Thoracic aorta (tissue), 2 donors: ENCODE measurements at places on chromosomes 1 and 21. TPM values are rescaled to one million over a fixed set of nuclear protein-coding genes. Genes with fewer than 3 reads are reported as not detected.

The TLCD4 gene
- total RNA-seq, result 9.9 TPM

The NBPF10 gene
- 5.0 TPM for total RNA-seq

The HES3 gene
- total RNA-seq, result not detected

The ARTN gene
- 6.1 TPM for total RNA-seq

The ERRFI1 gene
- 158 TPM for total RNA-seq

- no peak for DNase-seq
These were observed 664.1 kb upstream of the CAMK1G start for GRCh38 chr1:208919371-208919770.

DNA sequence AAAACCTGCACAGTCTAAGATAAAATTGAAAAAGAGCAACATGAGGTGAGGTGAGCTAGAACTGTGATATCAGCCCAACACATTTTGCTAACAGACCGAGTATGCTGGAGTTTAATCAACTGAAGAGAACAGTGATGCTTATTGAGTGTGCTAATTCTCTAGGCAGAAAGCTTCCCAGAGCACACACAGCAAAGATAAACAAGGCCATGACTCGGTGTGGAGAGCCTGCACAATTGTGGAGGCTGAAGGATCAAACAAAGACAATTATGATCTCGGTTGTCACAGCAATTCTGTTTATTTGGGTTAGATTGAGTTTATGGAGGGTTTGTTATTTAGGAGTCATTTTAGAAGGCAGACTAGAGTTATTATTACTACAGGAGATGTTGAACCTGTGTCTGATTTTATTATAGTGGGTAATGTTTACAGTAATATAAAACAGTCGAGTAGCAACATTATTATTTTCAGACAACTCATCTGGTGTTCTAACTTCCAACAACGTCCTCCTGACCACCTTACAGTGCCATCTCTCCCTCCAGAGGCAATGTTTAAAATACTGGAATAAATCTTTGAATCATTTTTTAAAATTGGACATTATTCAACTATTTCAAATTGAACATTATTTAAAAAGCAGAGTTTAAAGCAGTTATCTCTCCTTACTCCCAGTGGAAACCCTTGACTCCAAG, 40.2 kb downstream of the DPT start:
- DNase-seq, result no peak

GRCh38 chr21:45457161-45457831, 52.3 kb downstream of the COL18A1 start:
- no peak for DNase-seq

DNA sequence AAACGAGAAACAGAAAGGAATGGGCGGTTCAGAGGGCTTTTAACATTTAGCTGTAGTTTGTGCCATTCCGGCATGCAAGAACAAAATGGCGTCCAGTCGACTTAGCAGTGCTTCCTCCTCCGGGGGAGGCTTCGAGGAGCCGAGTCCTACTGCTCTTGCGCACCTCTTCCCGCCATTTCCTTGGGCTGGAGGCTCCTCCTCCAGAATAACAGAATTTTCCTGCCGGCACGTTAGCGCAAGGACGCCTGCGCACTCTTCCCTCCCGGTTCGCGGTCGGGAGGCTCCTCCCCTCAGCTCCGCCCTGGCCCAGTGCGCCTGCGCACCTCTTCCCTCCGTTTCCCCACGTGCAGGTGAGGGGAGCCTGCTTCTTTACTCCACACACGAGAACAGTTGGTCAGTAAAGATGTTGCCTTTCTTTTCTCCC, 1.0 kb downstream of the DMRTB1 start:
- no peak for DNase-seq

GRCh38 chr1:57949168-57949567, 525.3 kb upstream of the DAB1 start:
- no peak for DNase-seq

DNA sequence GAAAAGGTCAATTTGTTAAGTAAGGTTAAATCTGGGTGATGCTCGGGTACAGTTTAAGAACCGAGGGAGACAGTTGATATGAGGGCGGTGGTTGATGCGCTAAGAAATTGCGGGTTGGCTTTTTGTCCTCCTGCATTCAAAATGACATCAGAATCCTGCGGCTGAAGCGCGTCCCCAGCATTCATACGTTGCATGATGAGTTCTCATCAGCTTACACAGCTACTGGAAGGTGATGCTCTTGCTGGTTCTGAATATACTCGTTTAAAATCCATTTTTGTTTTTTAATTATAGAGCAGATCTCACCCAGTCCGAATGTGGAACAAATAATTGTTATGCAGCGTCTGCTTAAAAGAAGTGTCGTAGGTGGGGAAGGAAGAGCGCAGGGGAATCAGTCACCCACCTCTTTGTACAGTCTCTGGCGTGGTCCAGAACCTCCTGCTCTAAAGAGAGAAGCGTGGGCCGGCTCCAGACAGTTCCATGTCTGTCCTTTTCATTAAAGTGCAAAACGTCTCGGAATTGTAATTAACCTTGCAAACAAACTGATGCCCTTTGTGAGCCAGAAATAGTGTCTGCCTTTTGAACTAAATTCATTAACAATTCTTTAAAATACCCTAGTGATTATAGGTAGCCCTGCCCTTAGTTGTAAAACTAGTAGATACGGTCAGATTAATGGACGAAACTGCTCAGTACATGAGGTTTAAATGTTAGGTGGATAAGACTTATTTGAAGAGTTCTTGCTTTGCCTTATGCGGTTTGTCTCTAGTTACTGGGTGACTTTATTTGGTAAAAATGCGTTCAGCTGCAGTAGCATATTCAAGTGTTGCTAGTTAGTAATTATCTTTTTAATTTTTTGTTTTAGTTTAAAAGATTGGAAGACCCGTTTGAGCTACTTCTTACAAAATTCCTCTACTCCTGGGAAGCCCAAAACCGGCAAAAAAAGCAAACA, 741 bp downstream of the RGS2 start:
- no peak for DNase-seq

- no peak for DNase-seq
These were observed 454.0 kb downstream of the PLPP3 start for GRCh38 chr1:56125316-56125715.

DNA sequence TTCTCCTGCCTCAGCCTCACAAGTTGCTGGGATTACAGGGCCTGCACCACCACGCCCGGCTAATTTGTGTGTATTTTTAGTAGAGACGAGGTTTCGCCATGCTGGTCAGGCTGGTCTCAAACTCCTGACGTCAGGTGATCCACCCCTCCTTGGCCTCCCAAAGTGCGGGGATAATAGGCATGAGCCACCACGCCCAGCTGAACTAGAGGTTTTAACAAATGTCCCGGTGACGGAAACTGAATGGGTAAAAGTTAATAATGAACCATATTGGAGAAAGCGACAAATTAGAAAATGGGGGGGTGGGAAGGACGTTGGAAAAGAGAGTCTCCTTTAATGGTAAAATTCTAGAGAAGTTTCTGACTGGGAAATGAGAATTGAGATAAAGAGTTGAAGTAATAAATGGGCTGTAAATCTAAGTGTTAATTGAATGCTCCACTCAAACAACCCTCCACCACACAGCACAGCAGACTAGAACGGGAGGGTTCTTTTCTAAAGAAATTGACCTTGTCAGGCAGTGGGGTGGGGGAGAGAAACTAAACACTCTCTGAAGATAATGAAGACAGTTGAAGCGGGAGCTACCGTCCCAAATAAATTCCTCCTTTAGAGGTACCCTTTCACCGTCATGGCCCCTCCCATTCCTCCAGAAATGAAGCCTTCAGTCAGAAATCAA, 46.9 kb upstream of the PUM1 start:
- DNase-seq, result no peak

- DNase-seq, result no peak
These were observed 33.0 kb downstream of the DHRS3 start for GRCh38 chr1:12584900-12585525.

GRCh38 chr1:153537376-153537730, 1.6 kb upstream of the S100A6 start:
- no peak for DNase-seq
